Hepatocyte (in vitro differentiated cells): ENCODE measurements at places on chromosomes 7 and 10.
A peak's percentile ranks its signal among the peaks of the same experiment; 100 is the strongest.

DNA sequence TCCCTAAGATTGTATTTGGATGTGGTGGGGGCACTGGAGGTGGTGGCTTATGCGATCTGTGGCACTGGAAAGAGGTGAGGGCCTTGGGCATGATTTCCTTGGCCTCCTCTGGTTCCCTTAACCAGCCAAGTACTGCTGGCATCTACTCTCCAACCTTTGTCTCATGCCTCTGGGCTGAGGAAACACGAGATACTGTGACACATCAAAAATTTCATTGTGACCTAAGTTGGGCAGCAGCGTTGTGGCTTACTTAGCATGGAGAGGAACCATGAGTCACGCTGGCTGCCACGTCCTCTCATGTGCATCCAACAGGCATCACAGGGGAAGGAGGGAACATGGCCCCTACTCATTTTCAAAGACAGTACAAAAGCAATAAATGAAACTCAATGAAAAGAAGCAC lies 29.7 kb upstream of the GSDME start:
- no peak for DNase-seq

GRCh38 chr10:11663763-11664555 lies 52.5 kb upstream of the USP6NL start:
- no peak for DNase-seq

DNA sequence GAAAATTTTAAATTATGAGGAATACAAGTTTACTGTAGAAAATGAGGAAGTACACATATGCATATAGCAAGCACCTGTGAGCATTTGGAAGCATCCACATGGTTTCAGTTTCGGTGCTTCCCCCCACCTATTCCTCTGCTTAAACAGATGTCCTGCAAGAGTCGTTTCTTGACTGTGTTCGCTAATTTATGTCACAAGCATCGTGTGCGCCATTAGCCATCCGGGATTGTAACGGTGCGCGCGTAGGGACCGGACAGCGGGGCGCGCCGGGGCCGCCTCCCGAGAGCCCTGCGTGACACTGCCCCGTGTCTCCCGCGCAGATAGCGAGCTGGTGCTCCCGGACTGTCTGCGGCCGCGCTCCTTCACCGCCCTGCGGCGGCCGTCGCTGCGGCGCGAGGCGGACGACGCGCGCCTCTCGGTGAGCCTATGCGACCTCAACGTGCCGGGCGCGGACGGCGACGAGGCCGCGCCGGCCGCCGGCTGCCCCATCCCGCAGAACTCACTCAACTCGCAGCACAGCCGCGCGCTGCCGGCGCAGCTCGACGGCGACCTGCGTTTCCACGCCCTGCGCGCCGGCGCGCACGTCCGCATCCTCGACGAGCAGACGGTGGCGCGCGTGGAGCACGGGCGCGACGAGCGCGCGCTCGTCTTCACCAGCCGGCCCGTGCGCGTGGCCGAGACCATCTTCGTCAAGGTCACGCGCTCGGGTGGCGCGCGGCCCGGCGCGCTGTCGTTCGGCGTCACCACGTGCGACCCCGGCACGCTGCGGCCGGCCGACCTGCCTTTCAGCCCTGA lies 90.9 kb downstream of the NEURL1 start:
- DNase-seq, result no peak

DNA sequence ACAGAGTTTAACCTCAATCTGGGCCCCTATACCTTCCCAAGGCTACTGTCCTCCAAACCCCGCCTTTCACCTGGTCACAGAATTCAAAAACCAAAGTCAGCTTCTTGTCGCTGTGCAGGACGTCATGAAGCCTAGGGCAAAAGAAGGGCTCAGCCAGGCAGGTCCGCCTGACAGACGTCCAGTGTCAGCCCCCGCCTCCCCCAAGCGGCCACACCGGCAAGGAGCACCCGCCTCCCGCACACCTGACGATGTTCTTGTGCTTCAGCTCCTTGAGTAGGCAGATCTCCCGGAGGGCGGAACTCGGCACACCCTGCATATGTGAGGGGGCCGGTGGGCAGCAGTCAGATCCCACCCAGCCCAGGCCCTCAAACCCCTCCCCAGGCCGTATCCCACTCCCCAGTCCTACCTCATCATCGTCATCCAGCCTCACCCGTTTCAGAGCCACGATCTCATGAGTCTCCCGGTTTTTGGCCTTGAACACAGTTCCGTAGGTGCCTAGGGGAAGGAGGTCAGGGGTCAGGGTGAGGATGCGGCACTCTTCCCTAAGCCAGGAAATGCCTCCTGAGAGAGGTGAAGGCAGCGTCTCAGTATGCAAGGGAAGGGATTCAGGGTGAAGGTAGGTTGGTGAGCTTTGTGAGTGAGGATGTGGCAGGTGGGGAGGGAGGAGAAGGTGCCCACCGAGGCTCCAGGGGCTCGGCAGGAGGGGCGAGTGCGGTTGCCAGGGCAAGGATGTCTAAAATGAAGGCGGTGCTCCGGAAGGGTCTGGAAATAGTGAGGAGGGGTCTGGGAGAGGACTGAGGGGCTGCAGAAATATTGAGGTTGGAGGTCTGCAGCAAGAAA lies 811 bp downstream of the CDK5 start:
- DNase-seq, result peak; percentile 72

GRCh38 chr10:36534471-36535002 lies 590.9 kb upstream of the ANKRD30A start:
- DNase-seq, result peak; percentile 12

DNA sequence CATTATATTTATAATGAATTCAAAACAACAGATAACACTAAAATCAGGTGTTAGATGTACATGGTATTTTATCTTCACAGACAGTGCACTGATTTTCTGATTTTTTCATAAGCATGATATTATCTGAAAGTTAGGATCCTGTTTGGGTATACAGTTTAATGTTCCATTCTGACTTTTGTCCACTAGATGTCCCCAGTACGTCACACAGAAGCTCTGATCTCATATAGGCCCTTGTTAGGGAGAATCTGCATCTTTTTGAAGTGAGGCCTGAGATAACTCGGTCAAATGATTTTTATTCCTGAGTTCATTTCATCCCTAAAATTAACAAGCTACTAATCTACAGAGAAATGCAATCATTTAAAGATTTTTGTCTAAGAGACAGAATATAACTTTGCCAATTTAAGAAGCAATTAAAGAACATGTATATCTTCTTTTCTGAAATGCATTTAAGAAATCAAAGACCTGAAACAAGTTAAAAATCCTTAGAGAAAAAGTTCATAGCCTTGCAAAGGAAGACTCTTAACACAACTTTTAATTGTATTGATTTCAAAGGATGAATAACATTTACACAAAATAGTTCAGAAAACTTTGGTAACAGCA lies 72.0 kb upstream of the TES start:
- peak; percentile 74 for DNase-seq
